8988T (cell line): ENCODE measurements at places on chromosomes 4 and X.

DNA sequence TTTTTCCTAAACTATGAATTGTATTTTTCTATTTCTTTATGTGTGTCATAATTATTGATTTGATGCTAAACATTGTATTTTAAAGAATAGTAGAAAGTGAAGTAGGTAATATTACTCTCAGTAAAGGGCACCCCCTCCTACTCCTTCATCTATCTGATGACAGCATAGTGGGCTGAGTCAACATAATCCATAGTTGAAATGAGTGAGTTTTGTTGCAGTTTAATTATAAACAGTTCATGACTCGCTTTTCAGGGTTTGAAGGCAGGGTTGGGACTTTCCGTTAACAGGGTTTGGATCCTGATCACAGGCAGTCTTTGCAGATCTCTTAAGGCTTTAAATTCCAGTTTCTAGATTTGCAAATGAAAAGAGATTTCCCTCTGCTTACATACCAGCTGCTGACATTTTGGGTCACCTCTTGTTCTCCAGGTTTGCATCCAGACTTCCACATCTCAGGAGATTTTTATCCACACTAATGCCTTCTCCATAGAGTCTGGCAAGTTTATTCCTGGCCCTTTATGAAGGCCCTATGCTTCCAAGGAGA, 54.0 kb upstream of the TACR3 start:
- DNase-seq: no peak

GRCh38 chr4:4860600-4861389, 1.3 kb downstream of the MSX1 start:
- DNase-seq: peak; percentile 95

GRCh38 chr4:42088386-42088785, 64.1 kb downstream of the BEND4 start:
- no peak for DNase-seq

- no peak for DNase-seq
Observed at GRCh38 chr4:6845027-6845426, 62.5 kb downstream of the KIAA0232 start.

DNA sequence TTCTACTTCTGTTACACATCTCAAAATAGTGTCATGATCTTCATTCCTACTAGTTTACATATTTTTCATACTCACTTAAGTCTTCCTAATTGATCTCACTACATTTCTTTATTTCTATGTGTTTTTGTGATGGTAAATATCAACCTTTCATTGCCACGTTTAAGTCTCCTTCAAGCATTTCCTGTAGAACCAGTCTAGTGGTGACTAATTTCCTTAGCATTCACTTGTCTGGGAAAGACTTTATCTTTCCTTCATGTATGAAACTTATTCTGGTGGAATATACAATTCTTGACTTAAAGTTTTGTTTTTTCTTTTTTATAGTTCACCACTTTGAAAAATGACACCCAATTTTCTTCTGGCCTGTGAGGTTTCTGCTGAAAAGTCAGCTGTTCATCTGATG, 181.4 kb upstream of the NEIL3 start:
- no peak for DNase-seq

GRCh38 chr4:180675359-180675650, 1567.9 kb upstream of the TENM3 start:
- DNase-seq: no peak

GRCh38 chr4:42654631-42655268, 2.2 kb downstream of the ATP8A1 start:
- no peak for DNase-seq
